ENCODE measurements at places on chromosomes 11 and 22.

- DNase-seq: no peak
Measured at GRCh38 chr11:35146711-35147110, 7.7 kb downstream of the CD44 start.

- no peak for DNase-seq
Measured at GRCh38 chr11:80167766-80168165, 726.9 kb upstream of the TENM4 start.

DNA sequence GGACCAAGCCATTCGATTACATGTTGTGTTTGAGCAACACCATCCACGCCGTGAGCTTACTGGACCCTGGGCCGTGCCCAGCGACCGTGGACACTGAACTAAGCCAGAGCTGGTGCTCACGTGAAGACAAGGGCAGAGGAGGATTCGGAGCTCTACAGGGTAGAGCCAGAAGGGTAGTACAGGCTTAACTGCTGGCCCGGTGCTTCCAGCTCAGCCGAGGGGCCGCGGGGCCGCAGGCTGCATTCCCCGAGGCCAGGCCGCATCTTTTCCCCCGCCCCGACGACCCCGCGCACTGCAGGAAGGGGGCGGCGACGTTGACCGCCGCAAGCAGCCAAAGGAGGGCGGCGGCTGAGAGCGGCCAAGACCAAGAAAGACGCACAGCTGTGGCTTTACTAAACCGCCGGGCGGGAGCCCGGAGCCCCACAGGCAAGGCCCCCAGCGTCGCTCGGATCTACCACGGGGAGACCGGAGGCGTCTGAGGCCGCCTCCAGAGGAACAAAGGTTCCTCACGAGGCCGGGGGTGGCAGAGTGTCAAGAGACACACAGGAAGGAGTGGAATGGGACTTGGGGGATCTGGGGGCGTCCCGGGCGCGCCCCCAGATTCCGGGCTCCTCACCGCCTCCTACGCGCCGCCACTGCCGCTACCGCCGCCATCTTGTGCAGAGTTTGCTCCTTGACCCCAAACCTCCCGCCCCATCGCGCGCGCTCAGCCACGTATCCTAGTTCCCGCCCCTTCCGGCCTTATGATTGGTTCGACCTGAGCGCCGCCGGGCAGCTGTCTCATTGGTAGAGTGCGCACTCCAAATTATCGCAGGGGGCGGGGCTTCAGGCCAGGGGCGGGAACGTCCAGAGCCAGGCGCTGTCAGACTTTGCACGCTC, at the start of gene GANAB:
Gene GANAB, minus strand, starts transcription at position 668 of the 879 bp plus-strand sequence. Its CDS starts 14 bp downstream, at position 654.
- DNase-seq: peak; percentile 98

DNA sequence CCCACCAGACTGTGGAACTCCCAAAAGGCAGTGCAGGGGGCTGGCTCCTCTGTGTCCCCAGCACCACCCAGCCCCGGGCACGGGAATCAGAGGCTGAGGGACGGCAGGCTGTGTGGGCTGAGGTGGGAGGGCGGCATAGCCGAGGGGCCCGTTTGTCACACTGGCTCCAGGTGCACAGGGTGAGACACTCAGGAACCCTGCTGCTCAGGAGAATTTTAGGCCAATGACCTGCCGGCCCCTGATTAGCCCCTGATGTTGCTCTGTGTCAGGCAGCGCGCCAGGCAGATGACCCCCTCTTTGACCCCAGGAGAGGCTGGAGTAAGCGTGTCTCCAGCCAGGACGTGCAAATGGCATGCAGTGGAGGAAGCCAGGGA, 52.7 kb downstream of the RTL6 start:
- DNase-seq: no peak

- no peak for DNase-seq
Measured at GRCh38 chr22:17548010-17548755, 15.1 kb upstream of the SLC25A18 start.

DNA sequence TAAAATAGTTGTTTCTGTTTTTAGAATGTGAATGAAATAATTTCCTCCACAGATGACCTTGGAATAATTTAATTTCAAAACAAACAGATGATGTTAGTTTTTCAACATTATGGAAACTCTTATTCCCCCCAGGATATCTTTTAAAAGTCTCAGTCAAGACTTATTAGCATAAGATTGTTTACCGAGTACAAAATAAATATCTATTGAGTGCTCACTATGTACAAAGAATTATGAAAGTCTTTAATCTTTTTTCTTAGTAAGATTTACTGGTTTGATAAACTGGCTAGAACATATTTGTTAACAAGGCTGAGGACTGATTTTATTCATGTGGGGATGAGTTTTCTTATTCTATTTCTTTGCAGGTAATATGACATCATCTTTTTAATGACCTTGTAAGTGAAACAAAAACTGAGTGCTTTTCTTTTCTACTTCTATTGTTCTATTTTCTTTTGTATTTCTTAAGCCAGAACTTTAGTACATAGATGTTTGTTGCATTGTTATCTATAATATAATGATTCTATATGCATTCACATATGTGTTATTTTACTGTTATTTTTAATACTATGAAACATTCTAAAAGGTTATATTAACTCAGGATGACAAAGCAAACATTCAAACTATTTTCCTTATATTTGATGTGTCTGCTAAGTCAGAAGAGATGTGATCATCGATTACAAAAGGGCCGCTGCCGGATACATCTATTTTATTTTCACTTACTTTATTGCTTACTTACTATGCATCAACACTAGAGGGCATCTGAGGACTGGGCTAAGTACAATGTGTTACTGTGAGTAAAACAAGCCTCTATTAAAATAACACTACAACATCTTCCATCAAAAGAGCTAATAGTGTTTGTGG, 111.0 kb upstream of the ARHGAP42 start:
- DNase-seq: no peak

DNA sequence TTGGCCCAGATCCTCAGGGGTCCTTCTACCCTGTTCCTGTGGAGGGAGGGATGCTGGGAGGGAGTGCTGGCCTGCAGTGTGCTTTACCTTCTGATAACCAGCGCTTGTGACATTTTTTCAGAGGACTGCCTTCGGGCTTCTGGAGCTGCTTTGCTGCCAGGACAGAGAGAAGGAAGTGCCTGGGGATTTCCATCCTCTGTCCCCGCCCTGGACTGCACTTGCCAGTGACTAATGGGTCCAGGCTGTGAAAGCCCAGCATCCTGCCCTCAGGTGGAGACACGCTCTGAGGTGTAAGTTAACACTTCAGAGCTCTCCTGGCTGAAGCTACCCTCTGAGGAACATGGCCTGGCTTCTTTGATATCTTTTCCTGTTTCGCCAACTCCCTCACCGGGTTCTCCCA, 158.7 kb upstream of the SYT13 start:
- DNase-seq: no peak
